Progenitor cell of endocrine pancreas (in vitro differentiated cells): ENCODE measurements at places on chromosomes 16 and 17. TPM values are rescaled to one million over a fixed set of nuclear protein-coding genes. Genes with fewer than 3 reads are reported as not detected.

Gene PTGES3L
- total RNA-seq: 5.6 and 6.5 TPM in 2 replicates

Gene BICDL2
- total RNA-seq: 10.4 and 11.7 TPM in 2 replicates

DNA sequence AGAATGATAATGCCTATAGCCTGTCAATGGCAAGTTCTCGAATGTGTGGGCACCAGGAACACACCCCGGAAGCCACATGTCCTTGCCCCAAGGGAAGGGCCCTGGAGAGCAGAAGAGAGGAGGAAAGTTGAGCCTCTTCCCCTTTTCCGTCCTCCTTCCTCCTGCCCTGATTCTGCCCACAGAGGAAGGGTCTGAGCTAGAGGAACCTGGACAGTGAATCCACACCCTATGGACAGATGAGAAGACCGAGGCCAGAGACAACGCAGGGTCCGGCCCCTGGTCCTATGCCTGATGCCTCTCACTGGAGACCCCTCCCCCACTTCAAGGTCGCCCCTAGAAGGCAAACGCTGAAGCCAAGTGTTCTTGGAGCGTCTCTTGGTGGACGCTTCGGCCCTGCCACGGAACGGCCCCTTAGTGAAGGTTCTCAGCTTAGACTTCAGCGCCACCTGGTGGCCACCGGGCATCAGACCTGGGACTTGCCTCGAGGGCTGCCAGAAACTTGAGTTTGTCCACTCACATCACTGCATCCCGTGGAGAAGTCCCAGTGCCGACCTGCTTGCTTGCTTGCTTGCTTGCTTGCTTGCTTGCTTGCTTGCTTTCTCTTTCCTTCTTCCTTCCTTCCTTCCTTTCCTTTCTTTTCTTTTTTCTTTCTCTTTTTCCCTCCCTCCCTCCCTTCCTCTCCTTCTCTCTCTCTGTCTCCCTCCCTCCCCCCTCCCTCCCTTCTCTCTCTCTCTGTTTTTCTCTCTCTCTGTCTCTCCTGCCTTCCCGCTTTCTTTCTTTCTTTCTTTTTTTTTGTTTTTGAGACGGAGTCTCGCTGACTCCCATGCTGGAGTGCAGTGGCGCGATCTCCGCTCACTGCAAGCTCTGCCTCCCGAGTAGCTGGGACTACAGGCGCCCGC, 20.6 kb upstream of the SPNS3 start:
- peak; percentile 94 for DNase-seq

GRCh38 chr17:16415031-16415924, at the start of gene TRPV2:
Gene TRPV2, plus strand, starts transcription at chr17:16415571. Its CDS starts 2,098 bp downstream, at chr17:16417669.
- no peak for DNase-seq

DNA sequence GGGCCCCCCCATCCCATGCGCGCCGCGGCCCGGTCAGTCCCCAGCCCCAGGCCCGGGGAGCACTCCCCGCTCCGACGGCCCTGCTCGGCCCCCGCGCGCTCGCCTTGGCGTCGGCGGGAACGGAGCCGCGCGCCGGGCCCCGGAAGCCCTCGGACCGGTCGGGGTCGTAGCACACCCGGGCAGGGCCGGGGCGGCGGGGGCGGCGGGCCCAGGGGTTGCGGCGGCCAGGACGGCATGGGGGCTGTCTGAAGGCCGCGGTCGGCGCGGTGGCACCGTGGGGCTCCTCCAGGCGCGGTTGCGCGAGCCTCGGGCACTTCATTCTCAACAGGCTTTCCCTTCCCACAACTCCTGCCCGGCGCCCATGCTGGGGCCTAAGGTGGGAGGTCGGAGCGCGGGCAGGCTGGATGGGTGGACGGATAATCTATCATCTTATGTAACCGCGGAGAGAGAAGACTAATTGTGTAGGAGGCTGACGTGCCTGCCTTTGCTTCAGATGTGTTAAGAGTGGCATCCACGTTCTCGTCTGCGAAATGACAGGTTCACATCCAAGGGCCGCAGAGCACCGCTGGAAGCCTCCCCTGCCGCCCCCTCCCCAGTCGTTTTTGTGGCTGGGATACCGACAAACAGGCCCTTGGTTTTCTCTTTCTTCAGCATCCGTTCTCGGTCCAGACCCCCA, 708 bp downstream of the BAIAP2 start:
- no peak for DNase-seq

GRCh38 chr17:81621494-81622130, 15.3 kb downstream of the NPLOC4 start:
- no peak for DNase-seq

GRCh38 chr16:8893976-8894690, 12.0 kb downstream of the LITAFD start:
- DNase-seq: no peak

DNA sequence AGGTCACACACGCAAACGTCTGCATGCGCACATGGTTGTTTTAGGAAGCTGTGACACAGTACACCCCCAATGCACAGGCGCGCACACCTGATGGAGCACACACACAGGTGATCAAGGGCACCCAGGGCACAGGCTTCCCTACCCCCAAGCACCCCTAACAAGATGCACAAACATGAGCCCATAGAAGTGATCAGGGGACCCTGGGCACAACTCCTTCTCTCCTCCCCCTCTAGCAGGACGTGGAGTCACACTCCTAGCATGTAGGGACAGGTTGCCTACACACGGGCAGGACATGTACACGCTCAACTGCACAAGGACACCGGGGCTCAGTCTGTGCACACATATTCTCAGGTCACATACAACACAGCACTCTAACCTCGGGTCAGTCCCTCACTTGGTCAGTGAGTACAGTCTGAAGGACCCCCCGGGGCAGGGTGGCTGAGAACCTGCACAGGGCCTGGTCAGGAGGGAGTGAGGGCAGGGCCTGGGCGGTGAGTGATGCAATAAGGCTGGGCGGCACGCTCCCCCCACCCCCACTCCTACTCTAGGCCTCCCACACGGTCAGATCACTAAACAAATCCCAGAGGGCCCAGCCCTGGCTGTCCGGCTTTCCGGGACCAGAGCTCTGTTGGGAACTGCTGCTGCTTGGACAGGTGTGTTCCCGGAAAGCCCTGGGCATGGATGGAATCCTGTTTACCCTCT, 751 bp upstream of the DOC2B start:
- DNase-seq: no peak

DNA sequence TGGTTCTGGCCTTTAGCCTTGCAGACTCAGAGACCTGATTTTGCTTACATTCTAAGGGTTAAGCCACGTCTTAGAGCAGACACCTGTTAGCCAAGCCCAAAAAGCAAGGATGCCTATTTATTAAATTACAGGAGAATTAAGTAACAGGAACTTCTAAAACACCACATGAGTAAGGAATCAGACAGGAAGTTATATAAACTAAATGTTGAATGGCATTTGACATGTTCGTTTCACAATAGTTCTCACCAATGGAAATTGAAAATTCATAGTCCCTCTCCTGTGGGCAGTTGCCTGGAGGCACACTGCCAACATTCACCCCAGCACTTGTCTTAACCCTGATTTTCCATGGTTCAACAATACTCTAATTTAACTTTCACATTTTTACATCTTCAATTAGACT, 9.0 kb downstream of the KRTAP9-7 start:
- DNase-seq: no peak

DNA sequence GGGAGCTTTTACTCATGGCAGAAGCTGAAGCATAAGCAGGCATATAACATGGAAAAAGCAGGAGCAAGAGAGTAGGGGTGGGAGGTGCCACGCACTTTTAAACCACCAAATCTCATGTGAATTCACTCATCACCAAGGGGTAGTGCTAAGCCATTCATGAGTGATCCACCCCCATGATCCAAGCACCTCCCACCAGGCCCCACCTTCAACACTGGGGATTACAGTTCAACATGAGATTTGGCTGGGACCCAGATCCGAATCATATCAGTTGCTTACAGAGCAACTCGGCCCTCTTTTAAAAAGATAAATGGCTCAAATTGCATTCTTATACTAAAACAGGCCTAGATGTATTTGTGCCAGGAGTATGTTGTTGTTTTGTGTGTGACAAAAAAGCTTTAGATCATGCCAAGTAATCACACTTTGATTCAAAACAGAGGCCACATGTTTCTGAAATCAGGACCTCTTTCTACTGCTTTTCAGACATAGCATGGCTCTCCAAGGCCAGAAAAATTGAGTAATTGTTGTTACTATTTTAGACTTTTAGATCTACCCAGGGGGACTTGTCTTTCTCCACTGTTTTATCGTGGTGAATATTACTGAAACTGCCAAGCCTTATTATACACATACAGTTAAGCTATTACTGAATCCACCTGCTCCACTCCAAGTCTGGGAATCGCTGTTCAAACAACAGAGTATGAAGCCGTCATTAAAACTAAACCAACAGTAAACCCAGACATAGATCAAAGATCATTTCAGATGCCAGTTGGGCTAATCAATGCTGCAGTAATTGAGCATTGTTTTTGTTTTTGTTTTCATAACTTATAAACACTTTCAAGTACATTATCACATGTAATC, 163.3 kb downstream of the KCNJ2 start:
- no peak for DNase-seq

Gene CAMTA2
- 34.1 and 34.2 TPM in 2 replicates for total RNA-seq

DNA sequence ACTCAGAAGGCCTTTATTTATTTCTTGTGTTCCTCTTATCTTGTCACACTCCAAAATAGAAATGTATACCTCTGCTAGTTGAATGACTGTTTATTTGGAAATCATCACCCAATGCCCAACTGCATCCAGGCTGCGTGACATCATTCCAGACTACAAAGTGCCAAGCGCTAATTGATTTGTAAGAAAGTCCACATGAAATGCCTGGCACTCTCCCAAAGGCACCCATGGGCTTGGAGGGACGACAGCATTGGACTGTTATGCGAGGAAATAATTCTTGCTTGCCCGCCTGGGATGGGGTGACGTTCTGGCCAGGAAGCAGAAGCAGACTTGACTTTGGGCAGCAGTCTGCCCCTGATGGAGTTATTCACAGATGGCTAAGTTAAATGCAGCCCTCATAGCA, 165.9 kb downstream of the CDH13 start:
- DNase-seq: no peak

Gene HS3ST3A1
- 6.9 and 8.8 TPM in 2 replicates for total RNA-seq

- DNase-seq: no peak
Observed at GRCh38 chr16:88489163-88489741, 36.2 kb downstream of the ZFPM1 start.

DNA sequence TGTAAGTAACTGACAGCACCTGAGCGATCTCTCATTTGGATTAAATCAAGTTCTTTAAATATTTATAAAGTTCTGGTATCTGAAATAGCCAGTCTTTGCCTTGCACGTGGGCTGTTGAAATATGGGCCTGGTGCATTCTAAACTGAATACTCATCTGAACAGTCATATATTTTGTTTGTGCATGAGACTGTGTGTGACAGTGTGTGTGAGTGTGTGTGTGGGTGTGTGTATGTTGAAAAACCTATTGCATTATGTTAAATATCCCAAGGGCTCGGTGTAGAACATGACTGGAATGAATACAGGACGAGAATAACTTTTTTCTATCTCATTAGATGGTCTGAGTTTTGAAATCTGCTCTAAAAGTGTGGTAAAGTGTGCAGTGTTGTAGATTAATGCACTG, 82.4 kb upstream of the TOX3 start:
- no peak for DNase-seq

- no peak for DNase-seq
Observed at GRCh38 chr17:70276906-70277305, 107.6 kb downstream of the KCNJ2 start.

Gene KIF2B
- not detected in 2 replicates for total RNA-seq

DNA sequence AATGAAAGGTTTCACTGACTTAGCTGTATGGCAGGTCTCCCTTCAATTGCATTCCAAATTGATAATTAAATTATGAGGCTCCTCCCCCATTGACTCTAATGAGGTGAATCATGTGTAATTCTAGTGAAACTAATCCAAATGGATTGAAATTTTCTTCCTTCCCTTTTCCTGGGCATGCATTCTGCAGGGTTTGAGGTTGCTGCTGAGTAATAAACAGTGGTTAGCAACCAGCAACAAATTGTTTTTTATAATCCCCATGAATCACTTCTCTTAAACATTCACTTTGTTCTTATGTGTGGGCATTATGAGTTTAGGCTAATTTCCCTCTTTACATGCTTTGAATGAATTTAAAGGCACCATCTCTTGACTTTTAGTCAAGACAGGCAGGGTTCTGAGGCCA, 43.4 kb downstream of the MYOCD start:
- DNase-seq: no peak

Gene CMTM2
- 0.58 TPM in 1 of 2 replicates, not detected in the other for total RNA-seq

DNA sequence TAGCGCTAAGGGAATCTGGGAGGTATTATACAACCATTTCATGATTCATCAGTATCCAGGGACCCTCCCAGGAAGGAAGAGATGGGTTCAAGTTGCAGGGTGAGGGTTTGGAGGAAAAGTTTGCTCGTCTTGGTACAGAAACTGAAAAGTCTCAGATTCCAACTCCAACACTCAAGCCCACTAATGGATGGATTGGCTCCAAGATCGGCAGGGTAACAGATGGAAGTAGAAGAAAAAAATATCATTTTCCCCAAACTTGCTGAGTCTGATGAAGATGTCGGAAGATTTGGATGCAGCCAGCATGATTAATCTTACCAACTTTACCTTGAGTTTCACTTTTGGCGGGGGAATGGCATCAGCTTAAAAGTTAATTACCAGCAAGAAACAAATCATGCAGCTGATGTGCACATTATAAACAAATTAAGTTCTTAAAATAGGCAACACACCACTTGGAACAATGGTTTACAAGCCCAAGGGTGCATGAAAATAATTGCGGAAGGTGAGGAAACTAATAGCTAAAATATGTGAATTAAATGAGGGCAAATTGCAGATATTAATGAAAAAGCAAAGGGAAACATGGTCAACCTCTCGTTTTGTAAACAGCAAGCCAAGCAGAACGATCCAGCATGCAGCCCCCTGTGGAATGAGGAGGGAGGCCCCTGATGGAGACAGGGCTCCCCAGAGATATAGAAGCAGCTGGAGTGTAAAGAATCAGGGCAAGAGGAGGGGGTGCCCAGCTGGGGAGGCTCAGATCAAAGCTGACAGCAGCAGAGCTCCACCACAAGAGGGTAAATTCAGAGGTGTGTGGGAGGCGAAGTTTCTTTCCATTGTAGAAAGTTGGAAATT, 44.1 kb upstream of the GRIN2A start:
- DNase-seq: no peak

Gene OTOP3
- 0.57 and 0.67 TPM in 2 replicates for total RNA-seq

- no peak for DNase-seq
Observed at GRCh38 chr16:59108374-59108773, 374.3 kb upstream of the GOT2 start.

DNA sequence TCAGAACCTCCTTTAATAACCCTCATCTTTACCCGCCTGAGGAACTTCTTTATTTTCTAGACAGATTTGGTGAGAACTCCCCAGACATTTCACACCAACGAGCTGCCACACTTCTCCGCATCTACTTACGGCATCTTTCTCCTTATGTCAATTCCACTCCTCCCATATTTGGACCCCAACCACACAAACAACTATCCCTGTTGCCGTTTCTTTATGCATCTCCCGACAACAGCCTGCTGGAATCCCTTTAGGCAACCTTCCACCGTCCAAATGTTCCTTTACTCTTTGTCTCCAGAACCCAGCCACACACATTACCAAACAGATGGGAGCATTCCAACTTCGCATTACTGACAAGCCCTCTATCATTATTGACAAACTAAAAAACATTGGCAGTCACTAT, 8.8 kb upstream of the ENDOV start:
- DNase-seq: no peak

Gene TEKT3
- 1.6 and 2.8 TPM in 2 replicates for total RNA-seq

Gene TXNL4B
- 15.6 and 16.6 TPM in 2 replicates for total RNA-seq

Gene CHRNE
- 0.31 and 0.36 TPM in 2 replicates for total RNA-seq

Gene TMEM220
- 3.3 and 4.4 TPM in 2 replicates for total RNA-seq

- no peak for DNase-seq
Observed at GRCh38 chr16:62102588-62102987, 66.3 kb upstream of the CDH8 start.

Gene TBC1D26
- 2.4 and 2.9 TPM in 2 replicates for total RNA-seq

GRCh38 chr16:71218306-71218963, 12.1 kb downstream of the HYDIN start:
- DNase-seq: no peak

Gene ZNF594
- total RNA-seq: 23.8 and 26.1 TPM in 2 replicates
